ENCODE measurements at places on chromosomes 3 and 15.

DNA sequence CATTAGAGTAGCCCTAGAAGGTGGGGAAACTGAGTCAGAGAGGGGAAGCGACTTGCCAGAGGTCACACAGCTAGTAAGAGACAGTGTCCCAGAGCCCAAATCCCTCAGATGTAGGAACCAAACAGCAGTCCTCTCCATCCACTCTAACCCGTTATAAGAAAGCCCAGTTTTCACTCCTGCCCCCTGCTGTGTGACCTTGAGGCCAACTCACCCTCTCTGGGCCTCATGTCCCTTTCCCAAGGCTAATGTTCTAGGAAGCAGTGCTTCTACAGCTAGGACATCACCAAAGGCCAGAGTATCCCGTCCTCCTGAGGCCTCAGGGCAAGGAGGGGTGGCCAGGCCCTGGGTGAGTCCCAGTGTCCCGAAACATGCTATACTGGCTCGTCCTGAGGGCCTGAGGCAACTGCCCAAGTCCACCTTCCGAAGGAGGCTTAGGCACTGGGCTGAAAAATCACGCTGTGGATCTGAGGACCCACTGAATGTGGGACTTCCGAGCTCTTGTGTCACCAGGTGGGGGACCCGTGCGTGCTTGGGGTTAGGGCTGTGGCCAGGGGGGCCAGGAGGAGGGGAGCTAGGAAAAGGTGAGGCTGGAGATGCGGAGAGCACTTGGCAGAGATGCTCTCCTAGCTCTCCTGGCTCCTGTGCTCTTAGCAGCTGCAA is 109.2 kb upstream of the SLC6A11 start:
- no peak for DNase-seq

DNA sequence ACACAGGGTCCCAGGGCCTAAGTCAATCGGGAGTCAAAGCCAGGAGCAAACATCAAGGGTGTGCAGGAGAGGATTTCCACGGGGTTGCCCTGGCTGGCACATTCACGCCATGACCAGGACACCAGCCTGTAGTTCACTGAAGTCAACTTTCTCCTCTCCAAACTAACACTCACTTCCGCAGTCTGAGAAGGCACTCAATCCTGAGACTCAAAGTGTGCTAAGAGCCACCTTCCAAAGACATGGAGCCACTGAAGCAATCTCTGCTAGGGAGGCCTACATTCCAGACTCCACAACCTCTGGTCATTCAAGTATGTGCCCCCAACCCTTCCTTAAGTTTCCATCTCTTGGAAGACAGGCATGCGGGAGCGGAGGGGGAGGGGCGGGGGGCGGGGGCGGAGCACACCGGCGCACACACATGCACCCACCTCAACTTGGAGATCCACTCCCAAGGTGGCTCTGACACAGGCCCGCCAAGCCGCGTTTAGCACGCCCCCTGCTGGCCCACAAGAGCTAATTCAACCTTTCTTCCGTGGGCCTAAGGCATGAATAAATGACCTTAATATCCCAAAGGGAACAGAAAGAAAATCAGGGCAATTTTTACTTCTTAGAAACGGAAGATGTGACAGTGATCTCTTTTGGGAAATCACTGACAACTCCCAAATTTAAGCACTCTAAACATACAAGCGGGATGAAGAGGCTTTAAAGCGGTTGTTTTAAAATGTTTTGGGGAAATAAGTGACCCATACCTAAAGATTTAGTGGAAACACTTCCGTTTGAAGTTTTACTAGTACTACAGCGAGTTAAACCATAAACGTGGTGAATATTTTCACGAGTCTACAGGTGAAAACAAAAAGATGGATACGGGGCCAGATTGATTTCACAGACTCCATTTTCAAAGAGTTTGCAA is 162.5 kb upstream of the CHRNA7 start:
- no peak for DNase-seq

DNA sequence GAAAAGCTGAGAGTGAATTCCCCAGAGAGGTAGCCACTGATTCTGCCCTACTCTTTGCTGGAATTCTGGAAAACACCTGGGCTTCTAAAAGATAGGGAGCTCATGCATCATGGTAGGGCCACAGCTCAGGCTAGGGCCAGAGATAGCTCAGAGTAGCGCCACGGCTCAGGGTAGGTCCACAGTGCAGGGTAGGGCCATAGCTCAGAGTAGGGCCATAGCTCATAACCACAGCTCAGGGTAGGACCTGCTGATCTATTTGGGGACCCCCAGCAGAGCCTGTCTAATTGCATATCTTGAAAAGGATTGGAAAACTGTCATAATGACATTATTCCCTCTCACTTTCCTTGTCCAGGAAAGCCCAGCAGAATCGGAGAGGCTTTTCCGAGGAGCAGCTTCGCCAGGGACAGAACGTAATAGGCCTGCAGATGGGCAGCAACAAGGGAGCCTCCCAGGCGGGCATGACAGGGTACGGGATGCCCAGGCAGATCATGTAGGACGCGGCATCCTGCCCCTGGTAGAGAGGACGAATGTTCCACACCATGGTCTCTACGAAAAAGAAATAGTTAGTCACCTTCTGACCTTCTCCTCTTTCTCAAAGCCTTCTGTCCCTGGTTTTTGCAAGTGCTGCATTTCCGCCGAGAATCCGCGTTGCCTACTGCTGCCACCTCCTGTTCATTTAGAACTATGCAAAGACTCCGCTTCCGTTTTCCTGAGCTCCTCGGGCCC is 14.5 kb downstream of the TAGLN3 start:
- DNase-seq, result no peak

DNA sequence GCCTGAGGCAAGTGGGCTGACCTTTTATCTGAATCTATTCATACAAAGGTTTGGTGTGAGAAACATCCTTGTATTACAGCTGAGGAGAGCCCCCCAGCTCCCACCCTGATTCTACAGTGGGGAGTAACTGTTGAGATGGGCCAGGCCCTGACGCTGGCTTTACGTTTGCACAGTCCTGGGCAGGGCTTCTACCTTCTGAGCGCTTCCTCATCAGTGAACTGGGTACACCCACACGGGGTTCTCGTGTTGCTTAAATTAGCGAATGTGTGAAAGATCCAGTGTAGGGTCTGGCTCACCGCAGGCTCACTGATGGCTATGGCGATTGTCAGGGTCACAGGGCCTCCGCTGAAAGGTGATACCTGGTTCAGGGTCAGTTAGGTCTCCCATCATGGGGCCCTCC is 7.3 kb upstream of the GHRL start:
- no peak for DNase-seq

Measured in NCI-H187 (cell line).